ENCODE measurements at places on chromosomes 3 and 15.
A peak's percentile ranks its signal among the peaks of the same experiment; 100 is the strongest.

DNA sequence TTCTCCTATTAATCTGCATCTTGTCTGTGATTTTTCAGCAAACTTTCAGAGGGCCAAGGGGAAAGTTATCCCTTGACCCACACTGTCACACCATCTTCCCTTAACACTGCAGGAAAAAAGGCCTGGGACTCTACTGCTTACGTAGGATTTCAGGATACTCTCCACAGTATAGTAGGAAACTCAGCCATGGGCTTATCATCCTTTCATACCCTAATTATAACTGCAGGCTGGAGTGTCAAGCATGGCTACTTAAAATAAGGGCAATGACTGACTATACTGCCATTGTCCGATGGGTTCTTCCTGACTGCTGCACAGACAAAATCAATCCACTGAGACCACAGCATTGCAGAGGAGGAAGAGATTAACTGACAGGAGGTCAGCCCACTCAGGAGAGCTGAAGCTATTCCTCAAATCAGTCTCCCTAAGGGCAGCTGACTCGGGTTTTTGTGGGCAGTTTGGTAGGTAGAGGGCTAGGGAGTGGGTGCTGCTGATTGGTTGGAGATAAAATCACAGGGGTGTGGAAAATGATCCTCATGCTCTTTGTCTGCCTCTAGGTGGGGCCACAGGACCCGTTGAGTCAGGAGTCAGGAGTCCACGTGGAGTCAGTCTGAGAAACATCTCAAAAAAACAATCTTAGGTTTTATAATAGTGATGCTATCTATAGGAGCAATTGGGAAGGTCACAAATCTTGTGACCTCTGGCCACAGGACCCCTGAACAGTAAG, 118.2 kb upstream of the STRIT1 start:
- no peak for DNase-seq

GRCh38 chr3:154954757-154955156, 125.4 kb upstream of the MME start:
- DNase-seq, result no peak

DNA sequence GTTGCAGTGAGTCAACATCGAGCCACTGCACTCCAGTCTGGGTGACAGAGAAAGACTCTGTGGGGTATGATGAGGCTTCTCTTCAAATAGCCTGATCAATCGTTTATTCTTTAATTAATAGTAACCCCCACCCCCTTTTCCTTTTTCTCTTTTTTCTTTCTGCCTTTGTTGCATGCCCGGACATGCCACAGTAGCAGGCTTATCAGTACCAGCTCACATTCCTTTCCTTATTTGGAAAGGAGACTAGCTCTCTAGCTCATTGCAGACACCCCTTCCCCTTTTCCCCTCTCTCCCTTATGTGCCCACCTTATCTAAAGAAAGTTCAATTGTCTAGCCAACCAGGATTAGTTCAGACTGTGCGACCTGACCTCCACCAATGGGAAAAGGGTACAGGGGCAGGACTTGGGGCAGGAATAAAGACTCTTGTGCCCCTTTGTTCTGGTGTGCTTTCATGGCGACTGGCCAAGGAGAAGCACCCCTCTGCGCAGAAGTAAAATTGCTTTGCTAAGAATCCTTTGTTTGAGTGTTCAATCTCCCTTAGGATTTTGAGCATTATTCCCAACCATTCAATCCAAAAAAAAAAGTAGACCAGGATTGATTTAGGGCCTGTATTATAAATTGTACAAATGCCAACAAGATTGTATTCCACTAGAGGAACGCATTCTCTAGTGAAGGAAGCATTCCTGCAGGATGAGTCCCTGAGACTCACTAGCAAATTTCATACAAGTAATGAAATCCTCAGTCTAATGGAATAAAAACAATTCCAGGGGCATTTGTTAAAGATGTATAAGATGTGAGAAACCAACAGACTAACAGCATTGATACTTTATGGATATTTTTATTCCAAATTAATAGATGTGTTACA, 95.8 kb upstream of the SNRPN start:
- no peak for DNase-seq

DNA sequence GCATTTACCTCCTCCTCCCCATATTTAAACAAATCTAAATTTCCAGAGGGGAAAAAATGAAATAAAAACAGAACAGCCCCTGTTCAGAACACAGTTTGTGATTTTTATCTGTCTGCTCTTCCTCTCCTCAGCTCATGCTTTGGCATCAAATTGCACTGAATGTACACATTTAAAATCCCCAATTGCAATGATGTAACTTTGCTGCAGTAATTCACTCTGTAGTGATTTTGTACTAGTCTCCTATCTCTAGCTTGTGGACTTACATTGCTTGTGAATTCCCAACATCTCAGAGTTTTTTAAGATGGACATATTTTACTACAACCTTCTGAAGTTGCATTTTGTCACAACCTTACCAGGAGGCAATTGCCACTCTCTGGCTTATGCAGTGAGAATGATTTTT, 81.6 kb upstream of the ROBO2 start:
- DNase-seq, result no peak

DNA sequence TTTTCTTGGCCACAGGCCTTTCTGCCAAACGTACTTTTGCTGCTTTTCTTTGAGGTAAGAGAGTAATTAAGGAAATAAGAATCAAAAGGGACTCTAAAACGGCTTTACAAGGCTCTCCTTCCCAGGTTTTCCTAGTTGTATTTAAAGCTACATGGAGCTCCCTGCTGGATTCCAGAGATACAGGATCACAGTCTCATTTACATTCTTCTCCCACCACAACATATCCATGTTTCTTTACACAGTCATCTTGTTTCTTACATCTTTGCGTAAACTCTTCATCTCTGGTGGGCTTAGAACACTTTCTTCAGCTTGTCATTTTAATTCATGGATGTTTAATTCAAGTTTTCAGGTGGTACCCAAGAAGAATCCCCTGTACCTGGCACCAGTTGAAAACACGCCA, 117.6 kb upstream of the BFSP2 start:
- no peak for DNase-seq

- DNase-seq, result no peak
Observed at GRCh38 chr3:176839466-176839865, 357.8 kb downstream of the TBL1XR1 start.

DNA sequence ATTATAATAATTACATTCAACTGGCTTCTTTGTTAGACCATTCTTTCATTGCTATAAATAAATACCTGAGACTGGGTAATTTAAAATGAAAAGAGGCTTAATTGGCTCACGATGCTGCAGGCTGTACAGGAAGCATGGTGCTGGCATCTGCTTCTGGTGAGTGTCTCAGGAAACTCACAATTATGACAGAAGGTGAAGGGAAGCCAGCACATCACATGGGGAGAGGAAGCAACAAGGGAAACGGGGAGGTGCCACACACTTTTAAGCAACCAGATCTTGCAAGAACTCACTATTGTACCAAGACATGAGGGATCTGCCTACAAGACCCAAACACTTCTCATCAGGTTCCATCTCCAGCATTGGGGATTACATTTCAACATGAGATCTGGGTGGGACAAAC, 413.1 kb upstream of the ARRDC4 start:
- DNase-seq, result no peak

GRCh38 chr3:6962801-6963200, 101.9 kb downstream of the GRM7 start:
- peak; percentile 34 for DNase-seq

GRCh38 chr3:127038923-127039581, 56.1 kb downstream of the PLXNA1 start:
- DNase-seq, result no peak

DNA sequence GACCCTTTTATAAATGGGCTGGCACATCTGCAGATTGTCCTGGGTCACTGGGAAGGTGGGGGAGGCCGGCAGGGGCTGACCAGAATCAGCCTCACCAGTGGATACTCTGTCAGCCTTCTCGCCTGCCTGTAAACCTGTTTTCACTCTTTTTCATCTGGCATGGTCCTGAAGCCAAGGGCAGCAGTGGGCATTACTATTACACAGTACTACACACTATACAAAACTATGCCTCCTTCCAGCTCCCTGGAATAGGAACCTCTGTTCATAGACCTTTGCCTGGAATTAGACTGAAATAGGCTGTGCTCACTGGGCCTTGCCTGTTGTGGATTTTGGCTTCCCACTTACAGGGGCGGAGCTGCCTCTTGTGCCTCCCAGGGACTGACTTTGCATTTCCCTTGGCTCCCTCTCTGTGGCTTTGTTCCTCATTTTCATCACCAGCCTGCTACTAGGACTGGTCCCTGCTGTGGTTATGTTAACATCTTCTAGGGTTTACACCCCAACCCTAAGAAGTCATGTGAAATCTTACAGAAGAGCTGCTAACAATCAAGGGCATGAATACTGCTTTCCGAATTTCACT, 120.7 kb downstream of the FNDC3B start:
- DNase-seq, result no peak

DNA sequence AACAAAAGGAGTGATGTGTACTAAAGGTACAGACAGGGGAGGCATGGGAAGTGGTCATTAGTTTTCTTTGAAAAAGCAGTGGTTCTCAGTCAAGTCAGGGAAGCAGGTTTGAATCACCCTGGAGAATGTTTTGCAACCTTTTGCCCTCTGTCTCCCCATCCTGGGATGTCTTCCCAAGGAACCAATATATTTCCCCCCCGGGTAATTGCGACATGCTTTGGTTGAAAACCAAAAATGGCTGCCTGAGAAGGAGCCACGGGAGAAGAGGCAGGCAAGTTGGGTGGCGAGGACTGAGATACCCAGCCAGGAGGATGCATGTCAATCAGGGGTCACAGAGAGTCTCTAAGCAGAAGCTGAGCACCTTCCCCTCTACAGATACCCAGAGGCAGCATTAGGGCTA, 20.2 kb upstream of the PPP1R2 start:
- DNase-seq, result no peak

DNA sequence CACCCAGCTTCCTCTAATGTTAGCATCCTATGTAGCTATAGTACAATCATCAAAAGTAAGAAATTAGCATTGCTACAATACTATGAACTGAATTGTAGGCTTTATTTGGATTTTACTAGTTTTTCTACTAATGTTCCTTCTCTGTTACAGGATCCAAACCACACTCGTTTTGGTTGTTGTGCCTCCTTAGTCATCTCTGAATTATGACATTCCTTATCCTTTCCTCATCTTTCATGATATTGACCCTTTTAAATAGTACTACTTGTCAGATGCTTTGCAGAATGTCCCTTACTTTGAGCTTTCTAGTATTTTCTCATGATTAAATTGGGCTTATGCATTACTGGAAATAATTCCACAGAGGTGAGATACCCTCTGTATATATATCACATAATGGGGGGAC, 265.4 kb downstream of the VPS13C start:
- no peak for DNase-seq

DNA sequence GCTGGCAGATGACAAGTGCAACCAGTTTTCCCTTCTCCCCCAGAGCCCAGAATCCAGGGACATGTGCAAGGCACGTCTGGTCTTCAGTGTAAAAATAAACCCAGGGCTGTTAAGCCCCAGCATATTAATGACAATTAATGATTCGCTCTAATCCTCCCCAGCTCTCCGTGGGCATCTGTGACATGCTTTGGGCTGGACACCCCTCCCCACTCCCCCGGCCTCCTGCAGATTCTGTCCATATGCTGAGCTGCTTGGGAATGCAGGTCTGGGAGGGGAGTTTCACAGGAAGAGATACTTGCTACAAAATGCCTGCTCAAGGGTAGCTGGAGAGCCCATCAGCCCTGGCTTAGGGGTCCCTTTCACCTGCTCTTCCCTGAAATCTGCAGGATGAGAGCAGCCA, 43.0 kb upstream of the NTRK3 start:
- no peak for DNase-seq

DNA sequence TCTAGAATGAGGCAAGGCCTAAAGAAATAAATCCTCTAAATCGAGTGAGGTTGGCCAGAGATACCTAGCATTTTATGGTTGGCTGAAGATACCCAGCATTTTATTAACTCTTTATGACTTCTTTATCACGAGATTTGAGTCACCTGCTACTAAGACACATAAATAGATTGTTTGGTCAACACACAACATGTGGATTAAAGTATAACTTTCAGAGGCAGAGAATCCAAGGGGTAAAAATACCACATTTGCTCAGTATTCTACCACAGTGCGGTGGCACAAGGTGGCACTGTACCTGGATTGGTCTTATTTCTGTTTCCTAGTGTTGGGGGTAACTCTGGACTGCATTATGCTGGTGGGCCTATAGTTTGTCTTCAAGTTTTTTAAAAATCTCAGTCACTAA, 27.0 kb upstream of the VILL start:
- no peak for DNase-seq

DNA sequence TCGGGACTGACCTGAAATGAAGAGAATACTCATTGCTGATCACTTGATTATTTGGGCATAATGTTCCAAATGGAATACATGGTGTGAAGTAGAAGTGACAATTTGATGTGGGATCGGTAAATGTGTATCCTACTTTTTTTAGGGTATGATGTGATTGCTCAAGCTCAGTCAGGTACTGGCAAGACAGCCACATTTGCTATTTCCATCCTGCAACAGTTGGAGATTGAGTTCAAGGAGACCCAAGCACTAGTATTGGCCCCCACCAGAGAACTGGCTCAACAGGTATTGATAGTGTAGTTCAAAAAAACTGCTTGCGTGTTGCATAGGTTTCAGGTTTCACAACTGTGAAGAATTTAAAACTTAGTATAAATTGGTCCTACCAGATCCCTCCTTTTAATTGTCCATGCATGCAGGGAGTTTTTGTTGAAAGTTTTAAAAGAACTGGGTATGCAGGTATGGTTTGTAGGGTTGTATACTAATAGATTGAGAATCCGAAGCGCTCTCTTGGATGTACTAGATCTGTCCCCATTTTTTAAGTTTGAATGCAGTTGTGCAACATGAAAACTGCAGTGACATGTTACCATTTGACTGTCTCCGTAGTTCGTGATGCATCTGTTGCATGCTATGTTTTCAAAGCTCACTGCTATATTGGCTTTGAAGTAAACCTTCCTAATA, 1.6 kb downstream of the EIF4A2 start:
- no peak for DNase-seq

- DNase-seq, result no peak
Observed at GRCh38 chr3:81516042-81516441, 245.4 kb downstream of the GBE1 start.
